ENCODE measurements at places on chromosomes 5 and 9. TPM values are rescaled to one million over a fixed set of nuclear protein-coding genes. Genes with fewer than 3 reads are reported as not detected.

IRX2 gene
- 38.1 TPM for total RNA-seq

TLX3 gene
- not detected for total RNA-seq

ANKRD20A1 gene
- total RNA-seq, result not detected

HARS2 gene
- 32.8 TPM for total RNA-seq

OR1N1 gene
- total RNA-seq, result not detected

NRG2 gene
- not detected for total RNA-seq

INSYN2B gene
- 43.2 TPM for total RNA-seq

DMRT3 gene
- not detected for total RNA-seq

RLN2 gene
- not detected for total RNA-seq

PCDHGA11 gene
- total RNA-seq, result 21.7 TPM

GRCh38 chr9:136345281-136346156 is 18.0 kb downstream of the DNLZ start:
- peak; percentile 90 for DNase-seq

DNA sequence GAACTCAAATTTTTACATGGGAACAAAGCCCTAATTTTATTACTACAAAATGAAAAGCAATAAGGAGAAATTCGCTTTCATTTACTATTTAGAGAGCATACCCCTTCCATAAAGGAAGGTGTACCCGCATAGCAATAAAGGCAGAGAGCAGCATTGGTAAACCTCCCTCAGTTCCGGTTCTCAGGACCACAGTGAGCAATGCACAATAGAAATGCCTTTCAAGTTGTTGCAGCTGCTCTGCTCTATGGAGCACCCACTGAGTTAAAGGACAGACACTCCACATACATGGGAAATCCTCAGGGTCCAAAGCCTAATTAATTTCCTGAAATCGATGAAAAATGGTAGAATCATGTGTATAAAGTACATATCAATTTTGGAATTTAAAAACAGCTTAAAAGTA is 89.9 kb upstream of the MPDZ start:
- DNase-seq, result no peak

DNA sequence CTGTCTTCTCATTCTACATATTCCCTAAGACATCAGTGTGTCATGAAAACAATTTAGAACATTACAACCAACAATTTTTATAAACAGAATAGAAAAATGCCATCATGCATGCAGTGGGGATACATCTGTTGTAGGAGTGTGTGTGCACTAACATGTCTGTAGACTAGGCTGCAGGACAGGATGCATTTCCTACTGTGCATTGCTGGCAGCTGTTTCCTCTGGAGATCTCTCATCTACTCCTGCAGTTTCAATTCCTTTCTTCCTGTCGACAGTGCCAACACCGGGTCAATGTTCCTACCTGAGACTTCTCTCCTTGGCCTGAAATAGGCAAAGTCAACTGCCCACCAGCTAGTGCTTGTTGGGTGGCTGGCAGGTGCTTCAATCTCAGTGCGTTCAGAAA is 69.8 kb downstream of the ANKH start:
- no peak for DNase-seq

GRCh38 chr9:120438111-120438510 is 141.9 kb downstream of the CDK5RAP2 start:
- DNase-seq, result peak; percentile 28

DNA sequence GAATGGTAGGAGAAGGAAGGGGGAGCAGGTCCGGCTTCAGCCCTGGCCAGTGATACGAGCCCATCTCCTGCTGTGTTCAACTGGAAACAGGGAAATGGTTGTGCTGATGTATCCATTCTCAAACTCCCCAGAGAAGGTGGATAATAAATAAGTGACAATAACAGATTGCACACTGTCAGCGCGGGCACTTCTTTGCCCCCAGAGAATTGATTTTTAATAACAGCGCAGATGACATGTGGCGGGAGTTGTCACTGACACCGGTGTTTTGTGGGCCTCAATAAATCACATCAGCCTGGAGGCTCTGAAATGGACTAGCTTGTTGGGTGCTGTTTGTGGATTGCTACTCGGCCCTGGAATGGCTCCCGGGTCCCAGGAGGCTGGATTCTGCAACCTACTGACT is 141.4 kb upstream of the PANK3 start:
- DNase-seq, result no peak

- DNase-seq, result peak; percentile 32
Observed at GRCh38 chr5:53508125-53508524, 27.7 kb downstream of the FST start.

DNA sequence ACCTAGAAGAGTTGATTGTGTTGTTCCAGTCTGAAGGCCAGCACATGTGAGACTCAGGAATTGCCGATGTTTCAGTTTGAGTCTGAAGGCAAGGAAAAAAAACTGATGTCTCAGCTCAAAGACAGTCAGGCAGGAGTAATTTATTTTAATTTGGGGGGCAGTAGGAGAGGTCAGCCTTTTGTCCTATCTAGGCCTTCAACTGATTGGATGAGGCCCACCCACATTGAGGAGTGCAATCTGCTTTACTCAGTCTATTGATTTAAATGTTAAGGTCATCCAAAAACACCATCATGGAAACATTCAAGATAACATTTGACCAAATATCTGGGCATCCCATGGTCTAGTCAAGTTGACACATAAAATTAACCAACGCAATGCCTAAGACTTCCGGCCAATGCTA is 288.9 kb downstream of the CDK5RAP2 start:
- DNase-seq, result no peak

DNA sequence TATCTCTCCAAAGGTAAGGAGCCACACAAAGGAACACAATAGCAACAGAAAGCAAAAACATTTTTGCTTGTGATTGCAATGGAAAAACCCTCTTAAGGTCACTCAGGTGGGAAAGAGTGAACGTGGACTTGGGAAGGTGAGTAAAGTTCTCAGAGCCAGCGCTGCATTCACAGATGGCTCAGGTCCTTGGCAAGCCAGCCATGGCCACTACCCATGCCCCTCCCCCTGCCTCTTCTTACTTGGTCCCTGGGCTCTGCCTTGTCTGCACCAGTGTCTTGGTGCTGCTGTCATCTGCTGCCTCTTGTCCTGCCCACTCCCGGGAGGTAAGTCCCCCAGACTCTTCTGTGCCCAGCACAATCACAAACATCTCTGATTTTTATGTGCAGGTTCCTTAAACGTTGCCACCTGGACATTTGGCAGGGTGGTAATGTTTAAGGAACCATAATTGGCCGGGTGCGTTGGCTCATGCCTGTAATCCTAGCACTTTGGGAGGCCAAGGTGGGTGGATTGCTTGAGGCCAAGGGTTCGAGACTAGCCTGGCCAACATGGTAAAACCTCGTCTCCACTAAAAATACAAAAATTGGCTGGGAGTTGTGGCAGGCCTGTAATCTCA is 74.6 kb downstream of the FEM1C start:
- DNase-seq, result no peak

DNA sequence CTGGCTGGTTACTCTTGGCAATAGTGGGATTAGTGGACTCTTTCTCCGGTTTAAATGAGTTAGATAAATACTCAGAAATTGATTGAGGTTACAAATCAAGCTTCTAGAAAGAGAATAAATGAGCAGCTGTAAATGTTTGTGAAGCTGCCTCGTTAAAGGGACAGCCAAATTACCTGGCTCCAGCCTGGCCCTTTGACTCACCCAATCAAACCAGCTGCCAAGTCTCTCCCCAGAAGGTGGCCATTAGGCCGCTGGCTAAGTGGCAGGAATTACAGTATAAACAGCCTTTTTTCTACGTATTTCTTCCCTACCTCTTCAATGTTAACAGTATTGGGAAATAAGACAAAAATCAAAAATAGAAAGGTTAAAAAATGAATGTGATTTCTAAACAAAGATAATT is 46.0 kb upstream of the SRFBP1 start:
- no peak for DNase-seq

GRCh38 chr5:168807287-168807686 is 228.1 kb upstream of the PANK3 start:
- DNase-seq, result peak; percentile 54

GRCh38 chr9:121823451-121824169 is 172.2 kb downstream of the DAB2IP start:
- no peak for DNase-seq

GRCh38 chr9:93436655-93437407 is 14.7 kb upstream of the FAM120A start:
- no peak for DNase-seq

DNA sequence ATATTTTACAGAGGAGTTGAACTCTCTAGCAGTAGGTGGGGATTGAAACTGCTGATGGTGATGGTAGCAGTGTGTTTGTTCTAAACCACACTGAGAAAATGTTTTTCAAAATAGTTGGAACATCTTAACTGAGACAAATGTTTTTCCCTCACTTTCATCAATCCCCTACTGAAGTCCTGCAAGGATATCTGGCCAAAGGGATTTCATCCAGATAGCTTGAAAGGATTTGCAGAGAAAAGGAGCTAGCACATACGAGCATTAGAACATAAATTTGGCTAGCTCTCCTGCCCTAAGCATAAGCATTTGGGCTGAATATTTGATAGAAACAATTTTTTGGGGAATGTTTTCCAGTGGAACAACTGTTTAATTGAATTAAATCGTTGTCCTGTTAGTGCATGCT is 153.9 kb downstream of the CDH9 start:
- no peak for DNase-seq

DNA sequence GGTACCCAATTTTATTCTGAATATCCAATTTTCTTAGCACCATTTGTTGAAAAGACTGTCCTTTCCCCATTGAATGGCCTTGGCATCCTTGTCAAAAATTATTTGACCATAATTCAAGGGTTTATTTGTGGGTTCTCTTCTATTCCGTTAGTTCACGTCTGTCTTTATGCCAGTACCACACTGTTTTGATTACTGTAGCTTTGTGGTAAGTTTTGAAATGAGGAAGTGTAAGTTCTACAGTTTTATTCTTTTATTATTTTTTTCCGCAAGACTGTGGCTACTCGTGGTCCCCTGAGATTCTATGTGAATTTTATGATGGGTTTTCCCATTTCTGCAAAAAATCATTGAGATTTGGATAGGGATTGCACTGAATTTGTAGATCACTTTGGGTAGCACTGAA is 402.6 kb downstream of the PLK2 start:
- no peak for DNase-seq

GRCh38 chr5:161697001-161697400 is 11.5 kb downstream of the GABRA6 start:
- DNase-seq, result no peak

GRCh38 chr5:67659288-67659687 is 462.7 kb upstream of the CD180 start:
- no peak for DNase-seq

DNA sequence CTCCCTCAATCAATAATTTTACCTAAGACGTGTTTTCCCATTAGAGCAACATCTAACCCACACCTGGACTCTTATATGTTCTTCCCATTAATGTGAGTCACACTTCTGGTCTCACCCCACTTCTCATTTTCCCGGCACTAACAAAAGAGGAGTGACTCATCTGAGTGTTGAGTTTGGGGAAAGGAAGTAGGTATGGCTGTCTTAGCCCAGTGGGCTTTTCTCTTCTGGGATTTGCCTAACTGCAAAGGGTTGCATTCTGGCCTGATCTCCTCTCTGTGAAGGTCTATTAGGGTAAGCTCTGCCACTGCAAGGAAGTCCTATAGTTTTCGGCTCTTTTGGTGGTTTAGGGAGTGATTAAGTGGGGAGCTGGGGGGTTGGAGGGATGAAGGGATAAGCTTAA is 195.6 kb downstream of the KIAA0825 start:
- DNase-seq, result peak; percentile 30

GRCh38 chr9:74379718-74380117 is 117.4 kb upstream of the RORB start:
- DNase-seq, result no peak

GRCh38 chr9:107138261-107138992 is 144.7 kb upstream of the RAD23B start:
- peak; percentile 32 for DNase-seq

DNA sequence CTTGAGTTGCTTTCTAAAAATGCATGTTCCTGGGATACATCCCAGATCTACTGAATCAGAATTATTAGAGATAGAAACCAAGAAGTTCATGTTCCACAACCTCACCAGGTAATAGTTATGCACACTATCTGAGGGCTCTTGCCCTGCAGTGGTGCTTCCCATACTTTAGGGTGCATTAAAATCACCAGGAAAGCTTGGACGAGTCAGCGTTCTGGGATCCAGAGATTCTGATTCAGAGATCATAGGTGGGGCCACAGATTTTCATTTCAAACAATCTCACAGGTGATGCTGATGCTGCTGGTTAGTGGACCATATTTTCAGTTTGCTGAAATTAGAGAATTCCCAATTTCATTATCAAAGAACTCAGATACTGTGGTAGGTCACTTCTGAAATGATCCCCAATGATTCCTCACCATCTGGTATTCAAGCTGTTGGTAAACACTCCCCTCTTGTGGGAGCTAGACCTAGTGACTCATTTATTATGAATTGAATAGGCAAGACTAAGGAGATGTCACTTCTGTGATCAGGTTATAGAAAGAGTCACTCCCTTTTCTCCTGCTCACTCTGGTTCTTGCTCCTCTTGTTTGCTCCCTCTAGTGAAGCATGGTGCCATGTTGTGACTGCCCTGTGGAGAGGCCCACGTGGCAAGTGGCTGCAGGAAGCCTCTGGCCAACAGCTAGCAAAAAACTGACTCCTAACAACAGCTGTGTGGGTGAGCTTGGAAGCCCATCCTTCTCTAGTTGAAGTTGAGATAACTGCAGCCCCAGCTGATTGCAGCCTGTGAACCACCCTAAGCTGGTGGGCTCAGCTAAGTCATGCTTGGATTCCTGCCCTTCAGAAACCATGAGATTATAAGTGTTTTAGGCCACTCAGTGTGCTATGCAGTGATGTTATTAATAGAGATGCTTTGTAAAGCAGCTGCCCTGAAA is 59.8 kb downstream of the SH3TC2 start:
- peak; percentile 78 for DNase-seq

DNA sequence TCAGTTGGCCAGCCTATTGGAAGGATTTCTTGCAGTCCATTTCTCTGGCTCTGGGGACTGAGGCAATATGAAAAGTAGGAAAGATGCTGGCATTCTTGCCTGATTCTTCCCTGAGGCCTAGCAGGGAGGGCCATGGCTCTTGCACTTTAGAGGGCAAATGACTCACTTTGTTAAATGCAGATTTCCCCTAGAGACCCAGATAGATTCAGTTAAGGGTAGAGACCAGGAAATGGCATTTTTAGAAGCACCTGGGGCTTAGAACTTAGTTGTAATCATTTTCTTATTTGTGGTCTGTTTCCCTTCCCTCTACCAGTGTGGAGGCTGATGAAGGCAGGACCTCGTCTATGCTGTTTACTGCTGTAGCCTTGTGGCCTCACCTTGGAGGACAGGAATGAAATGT is 112.8 kb upstream of the NR3C1 start:
- DNase-seq, result no peak

GRCh38 chr5:142981886-142982820 is 212.0 kb downstream of the ARHGAP26 start:
- peak; percentile 84 for DNase-seq

DNA sequence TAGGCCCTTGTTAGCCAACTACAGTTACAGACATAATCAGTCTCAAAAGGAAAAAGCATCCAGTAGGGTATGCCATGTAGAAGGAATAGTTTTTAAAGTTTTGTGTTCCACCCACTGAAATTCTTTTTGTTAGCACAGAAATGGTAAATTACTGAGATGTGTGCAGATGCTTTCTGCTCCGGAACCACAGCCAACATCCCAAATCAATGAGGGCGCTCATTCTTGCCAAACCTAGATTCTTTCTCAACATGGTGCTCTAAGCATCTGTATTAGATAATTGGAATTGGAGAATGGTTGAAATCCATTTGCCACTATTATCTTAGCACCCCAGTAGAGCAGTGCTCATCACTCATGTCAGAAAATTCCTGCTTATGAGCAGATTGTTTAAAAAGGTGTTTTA is 127.8 kb downstream of the SEC61B start:
- peak; percentile 37 for DNase-seq

GRCh38 chr5:42839196-42839595 is 27.5 kb upstream of the SELENOP start:
- no peak for DNase-seq

- DNase-seq, result no peak
Observed at GRCh38 chr5:72364171-72364570, 44.0 kb downstream of the PTCD2 start.

All from GM23248 (cell line).